ENCODE measurements at places on chromosomes 12 and 14.

DNA sequence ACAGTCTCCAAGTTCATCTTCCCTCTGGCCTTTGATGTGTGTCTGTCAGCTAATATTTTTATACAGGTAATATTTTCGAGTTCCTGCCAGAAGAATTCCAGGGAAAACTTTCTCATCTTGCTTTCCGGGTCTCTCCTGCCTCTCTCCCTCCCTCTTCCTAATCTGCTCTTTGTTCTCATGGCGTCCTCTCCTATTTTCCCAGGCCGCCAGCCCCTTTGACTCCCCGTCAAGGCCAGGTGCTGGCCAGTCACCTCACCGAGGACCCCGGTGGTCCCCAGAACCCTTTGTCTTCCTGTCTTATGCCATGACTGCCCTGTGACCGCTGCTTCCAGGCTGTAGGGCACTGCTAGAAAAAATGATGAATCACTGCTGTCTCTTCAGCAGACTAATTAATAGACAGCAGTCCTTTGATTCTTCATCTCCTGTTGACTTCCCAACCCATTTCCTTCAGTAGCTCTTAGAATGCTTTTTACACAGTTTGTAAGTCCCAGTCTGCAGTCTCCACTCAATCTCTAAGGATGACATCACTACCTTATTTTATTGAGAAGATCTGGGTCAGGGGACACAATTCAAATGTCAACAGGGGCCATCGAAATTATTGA is 40.7 kb downstream of the PPFIBP1 start:
- no peak for DNase-seq

- DNase-seq = no peak
These were observed 36.3 kb upstream of the FAM222A start for GRCh38 chr12:109677279-109677691.

DNA sequence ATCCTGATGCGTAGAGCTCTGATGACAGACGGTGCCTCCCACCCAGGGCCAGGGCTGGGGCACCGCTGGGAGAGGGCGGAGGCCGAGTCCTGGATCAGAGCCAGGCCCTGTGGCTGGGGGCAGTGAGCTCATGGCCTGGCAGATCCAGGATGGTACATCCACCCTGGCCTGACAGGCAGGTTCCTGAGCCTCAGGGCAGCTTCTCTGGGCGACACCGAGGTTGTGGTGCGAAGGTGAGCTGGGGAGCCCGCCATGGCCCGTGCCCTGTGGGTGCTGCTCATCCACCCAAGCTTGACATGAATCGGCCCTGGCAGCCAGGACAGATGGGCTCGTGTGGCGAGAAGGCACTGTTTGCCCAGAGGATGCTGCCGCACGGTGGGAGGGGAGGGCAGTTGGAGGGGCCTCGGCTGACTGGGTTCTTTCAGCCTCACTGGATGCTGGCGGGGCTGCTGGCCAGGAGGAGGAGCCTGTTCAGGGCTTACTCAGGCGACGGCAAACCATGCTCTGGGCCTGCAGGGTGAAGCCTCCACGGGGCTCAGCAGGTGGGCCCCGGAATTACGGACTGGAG is 16.6 kb downstream of the LRTM2 start:
- DNase-seq = no peak

GRCh38 chr12:107622001-107622400 is 63.6 kb upstream of the PWP1 start:
- DNase-seq = no peak

- DNase-seq = no peak
These were observed 9.3 kb upstream of the C12orf43 start for GRCh38 chr12:121025442-121026226.

GRCh38 chr14:71804992-71805391 is 127.2 kb upstream of the RGS6 start:
- DNase-seq = no peak

DNA sequence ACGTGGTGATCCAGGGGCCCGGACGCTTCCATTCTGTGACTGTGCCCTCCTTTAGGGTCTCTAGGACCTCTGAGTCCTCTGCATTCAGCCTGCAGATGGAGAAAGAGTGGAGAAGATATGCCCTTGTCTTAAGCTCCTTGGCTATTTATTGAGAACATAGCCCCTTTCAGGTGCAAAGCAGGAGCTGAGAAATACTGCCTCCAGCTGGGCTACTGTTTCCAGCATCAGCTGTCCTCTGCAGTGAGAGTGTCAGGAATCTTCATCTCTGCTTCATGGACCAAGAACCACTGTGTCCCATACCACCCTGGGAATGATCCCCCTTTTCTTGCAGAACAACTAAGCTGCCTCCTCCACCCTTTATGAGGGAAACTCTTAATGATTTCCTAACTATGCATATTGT is 47.8 kb upstream of the CEP83 start:
- no peak for DNase-seq

GRCh38 chr12:49428793-49429192 is 61.5 kb downstream of the SPATS2 start:
- DNase-seq = no peak

DNA sequence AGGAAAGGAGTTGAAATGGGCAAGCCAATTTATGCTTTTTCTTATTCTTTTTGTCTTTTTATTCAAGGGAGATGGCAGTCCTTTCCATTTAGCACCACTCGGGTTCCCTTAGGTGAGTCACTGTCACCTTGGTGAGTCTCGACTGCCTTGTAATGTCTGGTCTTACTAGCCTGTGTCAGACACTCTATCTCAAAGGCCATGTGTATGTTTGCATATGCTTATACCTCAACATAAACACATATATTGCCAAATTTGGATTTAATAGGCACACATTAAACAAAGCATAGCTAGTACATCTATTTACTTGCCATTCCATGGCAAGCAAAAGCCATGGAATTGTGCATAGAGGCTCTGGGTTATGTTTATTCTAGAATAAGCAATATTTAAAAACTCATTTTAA is 624.9 kb upstream of the FOXG1 start:
- no peak for DNase-seq

- DNase-seq = no peak
These were observed 176.7 kb upstream of the SEL1L start for GRCh38 chr14:81710232-81710845.

- no peak for DNase-seq
These were observed 31.4 kb downstream of the MVK start for GRCh38 chr12:109605016-109605415.

- DNase-seq = no peak
These were observed 102.3 kb downstream of the SLC25A47 start for GRCh38 chr14:100425429-100425827.

DNA sequence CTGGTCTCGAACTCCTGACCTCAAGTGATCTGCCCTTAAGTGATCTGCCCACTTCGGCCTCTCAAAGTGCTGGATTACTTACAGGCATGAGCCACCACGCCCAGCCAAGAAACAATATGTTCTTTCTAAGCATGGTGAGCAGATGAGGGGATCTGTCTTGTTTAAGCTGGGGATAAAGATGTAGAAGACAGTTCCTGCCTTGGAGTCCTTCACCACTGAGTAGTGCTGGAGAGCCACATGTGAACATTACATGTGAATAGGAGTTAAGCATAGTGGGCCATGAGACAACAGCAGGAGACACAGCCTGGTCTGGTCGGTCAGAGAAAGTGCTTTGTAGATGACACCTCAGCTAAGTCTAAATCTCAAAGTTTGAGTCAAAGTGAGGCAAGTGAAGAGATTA is 26.0 kb downstream of the TMBIM6 start:
- DNase-seq = no peak

GRCh38 chr12:41023836-41024235 is 164.3 kb upstream of the PDZRN4 start:
- DNase-seq = no peak

- no peak for DNase-seq
These were observed 38.5 kb upstream of the KCNK13 start for GRCh38 chr14:90023176-90023896.

GRCh38 chr14:106599209-106599608 is 1072.8 kb downstream of the TMEM121 start:
- DNase-seq = no peak

- DNase-seq = no peak
These were observed 38.8 kb downstream of the SYNE3 start for GRCh38 chr14:95477411-95478269.

DNA sequence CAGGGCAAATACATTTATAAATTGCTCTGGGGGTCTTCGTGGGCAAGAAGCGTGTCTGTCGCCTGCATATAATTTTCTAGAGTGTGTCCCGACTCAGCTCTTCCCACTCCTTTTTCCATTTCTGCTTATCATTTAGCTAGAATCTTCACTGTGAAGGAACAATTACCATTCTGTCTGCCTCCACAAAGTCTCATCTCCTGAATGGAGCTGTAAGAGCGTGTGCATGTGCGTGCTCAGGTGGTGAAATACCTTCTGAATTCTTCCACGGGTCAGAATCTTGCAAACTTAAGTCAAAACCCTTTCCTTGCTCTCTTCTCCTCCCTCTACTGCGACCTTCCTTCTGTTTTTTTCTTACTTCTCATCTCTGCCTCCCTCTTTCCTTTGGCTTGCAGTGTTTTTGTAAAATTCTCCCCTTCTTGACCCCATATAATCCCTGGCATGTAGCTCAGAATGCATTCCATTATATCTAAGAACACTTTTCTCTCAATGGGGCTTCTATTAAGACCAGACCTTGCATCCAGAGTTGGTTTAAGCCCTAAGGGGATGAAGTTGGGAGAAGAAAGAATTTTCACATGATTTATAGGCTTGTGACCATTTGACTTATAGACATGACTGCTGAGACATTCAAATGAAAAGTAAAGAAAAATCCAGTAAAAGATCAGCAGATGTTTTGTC is 25.0 kb upstream of the GSG1 start:
- DNase-seq = no peak

GRCh38 chr12:1870086-1870485 is 48.4 kb downstream of the CACNA2D4 start:
- no peak for DNase-seq

DNA sequence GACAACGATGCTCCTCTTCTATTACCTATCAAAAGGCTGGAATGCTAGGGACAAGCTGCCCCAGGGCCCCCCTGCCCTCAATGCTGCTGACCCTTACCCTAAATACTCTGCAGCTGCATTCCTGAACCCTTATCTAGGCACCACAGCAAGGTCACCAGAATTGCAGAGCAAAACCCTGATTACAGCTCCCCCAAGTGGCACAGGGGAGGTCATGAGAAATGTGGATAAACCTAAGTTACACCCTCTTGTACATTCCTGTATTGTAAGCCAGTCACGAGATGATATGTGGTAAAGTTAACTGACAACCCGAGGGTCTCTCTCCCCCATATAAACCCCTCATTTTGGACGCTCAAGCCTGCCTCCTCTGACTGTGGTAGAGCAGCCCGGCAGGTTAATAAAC is 411.8 kb upstream of the STXBP6 start:
- DNase-seq = no peak

DNA sequence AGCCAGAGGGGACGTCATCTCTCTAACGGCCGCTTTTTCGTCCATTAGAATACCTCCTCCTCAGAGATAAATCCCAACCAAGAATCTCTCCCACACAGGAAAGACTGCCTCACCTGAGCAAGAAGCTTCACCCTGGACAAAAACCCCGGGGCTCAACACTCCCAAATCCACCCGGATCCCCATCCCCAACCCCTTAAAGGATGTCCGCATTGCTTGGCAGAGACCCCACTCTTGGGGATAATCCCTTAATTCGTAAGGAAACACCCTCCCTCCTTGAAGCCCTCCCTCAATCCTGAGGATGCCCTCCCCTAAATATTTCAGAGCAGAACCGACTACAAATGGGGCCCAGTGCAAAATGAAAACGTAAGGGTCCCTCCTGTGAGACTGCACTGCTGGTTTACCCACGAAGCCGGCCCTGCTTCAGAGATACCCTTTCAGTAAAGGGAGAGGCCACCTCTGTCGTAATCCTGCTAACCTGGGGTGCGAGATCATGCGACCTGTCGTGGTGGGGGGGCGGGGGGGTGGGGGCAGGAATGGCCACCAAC is 655 bp upstream of the DYNLL1 start:
- DNase-seq = no peak

GRCh38 chr12:64793610-64794009 is 30.8 kb upstream of the TBC1D30 start:
- no peak for DNase-seq

DNA sequence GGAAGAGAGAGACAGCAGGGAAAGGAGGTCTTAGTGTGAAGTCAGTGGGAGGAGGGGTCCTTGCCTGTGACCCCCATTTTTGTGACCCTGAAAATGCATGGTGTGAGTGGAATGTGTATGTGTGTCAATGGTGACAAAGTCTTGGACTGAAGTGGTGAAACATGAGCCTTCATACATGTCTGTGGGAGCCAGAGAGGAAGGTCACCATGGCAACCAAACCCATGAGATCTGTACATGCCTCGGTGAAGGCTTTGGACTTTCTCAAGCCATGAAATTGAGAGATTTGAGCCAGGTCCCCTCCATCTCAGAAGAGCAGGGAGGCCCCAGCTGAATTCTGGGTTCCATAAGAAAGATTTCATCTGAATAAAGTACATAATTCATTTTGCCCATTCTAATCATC is 108.7 kb downstream of the TTC8 start:
- DNase-seq = no peak

DNA sequence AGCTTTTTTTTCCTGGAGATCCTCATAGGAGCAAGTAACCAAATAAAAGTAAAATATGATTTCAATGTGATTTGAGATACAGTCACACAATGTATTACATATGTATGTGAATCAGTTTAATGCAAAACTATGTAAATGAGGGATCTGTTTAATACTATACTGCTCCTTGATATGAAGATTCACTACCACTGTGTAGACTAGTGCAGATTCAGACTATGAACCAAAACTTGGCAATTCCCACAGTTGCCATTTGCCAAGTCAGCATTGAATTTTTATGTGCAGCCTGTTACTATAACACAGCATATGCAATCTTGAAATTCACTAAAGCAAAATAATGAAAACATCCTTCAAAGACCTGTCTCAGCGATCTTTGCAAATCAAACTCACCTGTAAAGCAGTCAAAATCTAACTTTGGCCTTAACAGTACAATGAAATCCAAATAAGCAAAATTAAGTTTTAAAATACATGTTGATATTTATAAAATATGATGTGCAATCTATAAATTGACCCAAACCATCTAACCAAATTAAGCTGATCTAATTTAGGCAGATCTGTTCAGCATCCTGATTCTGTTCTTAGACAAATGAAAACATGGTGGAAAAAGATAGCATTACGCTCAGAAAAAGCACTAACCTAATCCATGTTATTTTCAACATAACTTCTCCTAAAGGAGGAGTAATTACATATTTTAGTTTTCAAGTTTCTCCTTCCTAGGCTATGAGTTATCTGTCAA is 25.5 kb upstream of the LMNTD1 start:
- no peak for DNase-seq
